ENCODE measurements at places on chromosomes 7 and 10. TPM values are rescaled to one million over a fixed set of nuclear protein-coding genes. Genes with fewer than 3 reads are reported as not detected.

GJD4 gene
- not detected for total RNA-seq

COBL gene
- 0.39 TPM for total RNA-seq

TMEM178B gene
- total RNA-seq = not detected

MCU gene
- 16.2 TPM for total RNA-seq

C10orf90 gene
- not detected for total RNA-seq

PDIA4 gene
- total RNA-seq = 186 TPM

SFTPA1 gene
- total RNA-seq = not detected
